ENCODE measurements at places on chromosomes 16 and 17.

GRCh38 chr17:17750881-17751280, 69.6 kb downstream of the RAI1 start:
- DNase-seq: no peak

GRCh38 chr17:6100146-6100545, 30.0 kb downstream of the WSCD1 start:
- DNase-seq: no peak

DNA sequence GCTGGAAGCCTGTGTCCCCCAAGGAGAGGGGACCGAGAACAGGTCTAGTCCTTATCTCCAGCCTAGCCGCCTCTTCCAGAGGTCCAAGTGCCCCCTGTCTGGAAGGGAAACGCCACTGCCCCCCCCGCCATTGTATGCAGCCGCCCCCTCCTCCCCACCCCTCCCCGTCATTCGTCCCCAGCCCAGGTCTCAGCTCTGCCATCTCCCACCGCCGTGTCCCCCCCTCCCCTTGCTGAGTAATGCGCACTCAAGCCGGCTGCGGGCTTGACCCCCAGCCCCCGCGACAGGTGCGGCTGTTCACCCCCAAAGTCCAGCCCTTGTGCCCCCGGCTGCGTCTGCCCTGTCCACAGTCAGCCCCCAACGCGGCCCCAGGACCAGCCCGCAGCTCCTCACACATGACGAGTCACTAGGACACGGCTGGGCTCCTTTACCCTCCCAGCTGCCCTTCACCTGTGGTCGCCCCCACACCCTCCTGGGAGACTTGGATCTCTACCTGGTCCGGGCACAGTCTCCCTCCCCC, 622 bp downstream of the GPRC5B start:
- peak; percentile 73 for DNase-seq

GRCh38 chr17:57099165-57099564, 14.1 kb downstream of the AKAP1 start:
- DNase-seq: no peak

- no peak for DNase-seq
These were observed 18.6 kb downstream of the AP2B1 start for GRCh38 chr17:35605678-35606077.

- DNase-seq: no peak
These were observed 75.0 kb upstream of the CPHXL start for GRCh38 chr16:75801307-75801706.

- DNase-seq: no peak
These were observed 42.7 kb downstream of the GNA13 start for GRCh38 chr17:65013613-65014391.

DNA sequence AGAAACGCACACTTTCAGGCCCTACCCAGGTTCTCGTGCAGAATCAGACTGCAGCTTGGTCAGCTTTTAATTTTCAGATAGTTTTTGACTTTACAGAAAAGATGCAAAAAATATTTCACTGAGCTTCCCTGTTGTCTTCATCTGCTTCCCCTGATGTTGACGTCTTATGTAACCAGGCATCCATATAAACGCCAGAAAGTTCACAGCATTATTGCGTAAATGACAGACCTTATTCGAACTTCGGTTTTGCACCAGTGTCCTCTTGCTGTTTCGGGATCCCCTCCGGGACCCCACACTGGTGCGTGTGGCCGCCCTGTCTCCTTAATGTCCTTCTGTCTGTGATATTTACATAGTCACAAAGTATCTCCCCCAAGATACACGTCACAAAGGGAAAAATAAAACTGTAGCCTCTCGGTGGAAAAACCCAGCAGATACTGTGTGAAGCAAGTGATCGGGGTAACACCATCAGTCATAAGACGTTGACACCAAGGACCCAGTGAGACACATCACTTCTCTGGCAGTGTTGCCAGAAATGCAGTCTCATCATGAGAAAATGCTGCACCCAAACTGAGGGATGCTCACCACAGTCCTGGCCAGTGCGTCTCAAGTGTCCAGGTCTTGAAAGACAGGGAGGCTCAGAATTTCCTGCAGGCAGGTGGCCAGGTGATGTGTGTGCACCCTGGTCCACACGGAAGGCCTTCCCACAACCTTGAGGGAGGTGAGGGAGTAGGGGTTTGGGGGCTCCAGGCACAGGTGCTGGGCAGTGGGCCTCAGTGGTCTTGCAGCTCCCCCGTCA, 4.3 kb downstream of the BANP start:
- DNase-seq: no peak

GRCh38 chr16:87317750-87318644, 805 bp upstream of the C16orf95 start:
- DNase-seq: no peak

DNA sequence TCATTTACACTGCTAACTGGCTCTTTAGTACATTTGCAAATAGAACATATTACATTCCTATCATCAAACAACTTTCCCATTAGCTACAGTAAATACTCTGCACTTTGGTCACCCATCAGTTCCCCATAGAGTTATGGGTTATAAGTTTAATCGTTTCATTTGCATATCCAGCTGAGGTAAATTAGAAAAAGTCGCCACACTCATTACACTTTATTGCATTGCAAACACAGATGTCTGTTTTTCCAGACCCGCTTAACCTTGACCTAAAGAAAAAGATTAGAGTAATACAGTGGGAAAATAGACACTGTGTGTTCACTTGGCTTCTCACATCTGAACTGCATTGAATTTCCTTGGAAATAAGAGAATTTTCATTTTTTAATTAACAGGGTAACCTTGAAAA, 213.1 kb upstream of the PSMD7 start:
- no peak for DNase-seq

Measured in left forelimb (tissue), 1 donor.